Stimulated activated CD8-positive, alpha-beta memory T cell treated with anti-CD3 and anti-CD28 coated beads, Interleukin-7, amount 100 ng/mL, for 1 hour (primary cell): ENCODE measurements at places on chromosomes 5 and 9.

DNA sequence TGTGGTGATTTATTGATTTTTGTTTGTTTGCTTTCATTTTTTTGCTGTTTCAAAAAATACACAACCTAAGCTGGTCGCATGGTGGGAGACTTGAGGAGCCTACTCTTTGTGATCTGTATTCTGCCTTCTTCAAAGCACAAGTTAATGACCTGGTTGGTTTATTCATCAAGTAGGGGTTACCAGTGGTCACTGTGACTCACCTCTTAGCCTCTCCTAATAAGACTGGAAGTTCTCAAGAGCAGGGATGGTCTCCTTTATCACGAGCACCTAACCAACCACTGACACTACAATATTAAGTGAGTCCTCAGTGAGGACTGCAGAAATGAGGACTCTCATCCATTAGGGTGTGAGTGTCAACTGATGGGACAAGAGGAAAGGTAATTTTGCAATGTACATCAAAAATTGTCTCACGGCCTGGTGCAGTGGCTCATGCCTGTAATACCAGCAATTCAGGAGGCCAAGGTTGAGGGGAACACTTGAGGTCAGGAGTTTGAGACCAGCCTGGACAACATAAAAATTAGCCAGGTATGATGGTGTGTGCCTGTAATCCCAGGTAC is 13.6 kb upstream of the MTMR12 start:
- no peak for DNase-seq

GRCh38 chr9:107388890-107389289 is 100.7 kb downstream of the KLF4 start:
- no peak for DNase-seq

GRCh38 chr5:112849912-112850311 is 11.2 kb upstream of the SRP19 start:
- DNase-seq = no peak

GRCh38 chr9:26725573-26725972 is 167.0 kb downstream of the CAAP1 start:
- no peak for DNase-seq

- no peak for DNase-seq
These were observed 13.3 kb downstream of the CDC26 start for GRCh38 chr9:113261917-113262671.
